AML-193 (cell line): ENCODE measurements at places on chromosomes 5 and 9.

GRCh38 chr5:176659512-176659839 lies 12.2 kb downstream of the TSPAN17 start:
- DNase-seq, result no peak

- DNase-seq, result no peak
These were observed 32.3 kb downstream of the PRRX2 start for GRCh38 chr9:129697656-129698253.

DNA sequence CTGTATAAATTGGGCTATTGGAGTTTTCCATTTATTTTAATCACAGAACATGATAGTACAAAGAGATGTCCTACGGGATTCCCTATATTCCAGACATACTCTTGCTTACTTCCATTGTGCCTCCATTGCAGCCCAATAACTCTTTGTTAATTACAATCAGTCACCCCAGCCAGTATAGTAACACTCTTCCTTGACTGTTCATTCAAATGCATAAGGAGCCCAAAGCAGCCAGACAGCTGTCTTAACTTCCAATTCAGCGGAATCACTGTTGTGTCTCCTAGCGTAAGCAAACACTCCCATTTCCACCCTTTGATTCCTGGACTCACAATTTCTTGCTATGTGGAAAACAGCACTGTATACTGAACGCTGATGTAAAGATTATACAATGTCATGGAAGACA lies 942.3 kb downstream of the TAF11L14 start:
- no peak for DNase-seq

GRCh38 chr9:102483651-102484050 lies 511.5 kb upstream of the CYLC2 start:
- no peak for DNase-seq

DNA sequence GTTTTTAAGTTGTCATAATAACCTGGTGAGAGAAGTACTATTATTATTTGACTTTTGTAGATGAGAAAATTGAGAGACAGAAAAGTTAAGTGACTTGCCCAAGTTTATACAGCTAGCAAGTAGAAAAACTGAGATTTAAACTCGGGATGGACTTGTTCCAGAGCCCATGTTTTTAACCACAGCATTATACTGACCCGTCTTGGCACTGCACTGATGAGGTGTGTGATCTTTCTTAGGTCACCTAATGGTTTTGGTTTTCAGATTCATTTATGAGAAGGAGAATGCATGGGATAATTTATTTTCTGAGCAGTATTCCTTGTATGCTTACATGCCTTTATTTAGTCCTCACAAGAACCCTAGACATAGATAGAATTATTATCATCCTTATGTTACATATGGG lies 201.8 kb upstream of the CDKN2B start:
- DNase-seq, result no peak

GRCh38 chr5:75723378-75723777 lies 6.1 kb upstream of the POC5 start:
- DNase-seq, result no peak

- peak; percentile 39 for DNase-seq
These were observed 12.2 kb upstream of the OR13J1 start for GRCh38 chr9:35882263-35882848.

DNA sequence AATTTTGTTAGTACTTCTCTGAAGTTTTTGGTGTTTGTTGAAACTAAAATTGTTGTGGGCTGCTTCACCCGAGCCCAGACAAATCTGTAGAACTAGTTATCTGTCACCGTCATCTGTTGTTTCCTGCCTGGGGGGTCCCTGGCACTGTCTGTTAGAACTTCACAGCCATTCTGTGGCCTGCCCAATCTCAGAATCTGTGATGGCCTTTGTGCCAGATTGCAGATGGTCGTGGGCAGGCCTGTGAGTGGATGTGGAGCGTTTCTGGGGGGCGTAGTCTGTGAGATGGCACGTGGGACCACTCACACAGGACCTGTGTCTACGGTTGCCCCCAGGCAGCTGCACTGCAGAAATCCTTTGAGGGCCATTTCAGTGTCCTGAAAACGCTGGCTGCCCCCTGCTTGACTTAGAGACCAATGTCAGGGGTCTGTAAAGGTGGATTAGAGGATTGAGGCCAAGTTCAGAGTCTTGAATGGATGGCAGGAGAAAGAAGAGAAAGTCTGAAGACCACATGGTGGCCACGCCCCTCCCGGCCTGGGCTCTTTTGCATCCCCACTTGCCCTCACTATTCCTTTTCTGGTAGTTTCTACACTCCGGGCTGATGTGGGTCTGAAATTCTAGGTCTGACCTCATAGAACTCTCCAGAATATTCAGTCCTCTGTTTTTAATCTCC lies 38.3 kb downstream of the TRIO start:
- DNase-seq, result no peak

DNA sequence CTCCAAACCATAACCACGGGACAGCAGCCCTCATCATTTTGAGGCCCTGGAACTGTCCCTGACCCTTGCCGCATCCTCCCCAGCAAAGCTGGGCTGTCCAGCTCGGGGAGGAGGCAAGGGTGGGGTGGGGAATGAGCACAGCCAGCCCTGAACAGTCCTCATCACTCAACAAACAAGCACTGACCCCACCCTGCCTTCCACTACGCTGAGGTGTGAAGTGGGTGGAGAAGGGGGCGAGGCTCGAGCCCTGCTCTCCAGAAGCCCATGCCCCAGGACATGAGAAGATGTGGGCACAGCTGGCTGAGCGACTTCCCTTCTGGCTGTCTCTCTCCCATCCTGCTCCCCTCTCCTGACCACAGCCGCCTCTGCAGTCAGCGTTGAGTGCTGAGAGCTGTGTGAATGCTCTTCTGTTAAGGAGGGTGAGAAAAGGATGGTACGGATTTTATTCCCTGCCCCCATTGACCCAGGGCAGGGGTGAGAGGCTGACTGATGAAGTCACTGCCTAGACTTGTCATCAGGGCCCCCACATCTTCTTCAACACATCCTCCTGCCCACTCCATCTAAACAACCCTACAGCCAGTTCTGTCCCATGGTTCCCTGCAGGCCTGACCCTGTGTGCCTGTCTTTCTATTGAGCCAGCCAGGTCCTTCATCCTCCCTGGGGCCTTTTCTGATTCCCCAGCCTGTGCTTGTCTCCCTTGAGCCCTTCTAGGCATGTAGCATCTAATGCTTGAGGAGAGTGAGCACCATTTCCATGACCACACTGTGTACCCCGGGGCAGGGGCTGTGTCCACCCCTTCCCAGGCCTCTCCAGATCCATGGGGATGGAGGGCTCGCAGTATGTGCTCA lies 276.0 kb downstream of the FSTL4 start:
- DNase-seq, result no peak

DNA sequence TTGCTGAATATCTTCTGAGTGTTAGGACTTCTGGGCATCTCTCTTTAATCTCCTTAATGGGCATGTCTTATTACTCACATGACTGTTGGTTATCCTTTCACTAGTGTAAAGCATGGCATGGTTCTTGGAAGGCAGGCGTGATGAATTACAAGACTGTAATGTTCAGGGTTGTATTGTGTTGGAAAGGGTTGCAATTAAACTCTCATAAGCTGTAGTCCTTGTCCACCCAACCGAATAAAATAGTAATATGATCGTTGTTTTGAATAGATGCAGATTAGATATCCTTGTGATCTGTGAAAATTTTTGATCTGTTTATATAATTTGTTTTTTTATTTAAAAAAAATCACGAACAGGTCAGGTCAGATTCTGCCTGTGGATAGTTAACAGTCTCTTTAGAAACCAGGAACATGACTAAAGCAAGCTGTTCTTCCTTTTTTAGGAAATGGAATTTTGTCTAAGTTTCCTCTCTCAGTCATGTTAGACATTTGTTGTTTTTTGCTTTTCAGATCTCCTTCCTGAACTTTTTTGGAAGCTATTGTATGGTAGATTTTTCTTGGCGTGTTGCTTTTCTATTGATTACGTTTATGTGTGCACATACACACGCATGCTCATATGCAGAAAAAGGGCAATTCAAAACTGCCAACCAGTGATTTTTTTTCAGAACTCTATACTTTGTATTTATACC lies 121.8 kb downstream of the ARHGEF28 start:
- DNase-seq, result no peak
